ENCODE measurements at places on chromosomes 6 and 20.

DNA sequence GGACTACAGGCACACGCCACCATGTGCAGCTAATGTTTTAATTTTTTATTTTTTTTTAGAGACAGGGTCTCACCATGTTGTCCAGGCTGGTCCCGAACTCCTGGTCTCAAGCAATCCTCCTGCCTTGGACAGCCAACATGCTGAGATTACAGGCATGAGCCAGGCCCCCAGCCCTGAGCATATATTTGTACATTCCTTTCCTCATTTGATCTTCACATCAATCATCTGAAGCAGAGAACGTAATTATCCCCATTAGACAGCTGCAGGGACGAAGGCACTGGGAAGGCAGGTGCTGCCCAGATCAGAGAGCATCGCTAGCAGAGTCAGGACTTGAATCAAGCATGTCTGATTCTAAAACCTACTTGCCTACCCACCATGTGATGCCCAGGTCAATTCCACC, 41.0 kb upstream of the SIRPA start:
- no peak for DNase-seq

GRCh38 chr6:144712541-144712940, 427.4 kb downstream of the UTRN start:
- no peak for DNase-seq

GRCh38 chr6:31966997-31967925, 4.7 kb downstream of the DXO start:
- no peak for DNase-seq

DNA sequence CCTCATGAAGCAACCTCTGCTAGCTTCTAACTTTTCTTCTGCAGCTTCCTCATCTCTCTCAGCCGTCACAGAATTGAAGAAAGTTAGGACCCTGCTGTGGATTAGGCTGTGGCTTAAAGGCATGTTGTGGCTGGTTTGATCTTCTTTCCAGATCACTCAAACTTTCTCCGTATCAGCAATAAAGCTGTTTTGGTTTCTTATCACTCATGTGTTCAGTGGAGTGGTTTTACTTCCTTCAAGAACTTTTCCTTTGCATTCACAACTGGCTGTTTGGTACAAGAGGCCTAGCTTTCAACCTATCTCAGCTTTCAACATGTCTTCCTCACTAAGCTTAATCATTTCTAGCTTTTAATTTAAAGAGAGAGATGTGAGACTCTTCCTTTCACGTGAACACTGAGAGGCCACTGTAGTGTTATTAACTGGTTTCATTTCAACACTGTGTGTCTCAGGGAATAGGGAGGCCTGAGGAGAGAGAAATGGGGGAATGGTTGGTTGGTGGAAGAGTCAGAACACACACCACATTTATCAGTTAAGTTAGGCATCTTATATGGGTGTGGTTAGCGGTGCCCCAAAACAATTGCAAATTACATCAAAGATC, 17.2 kb downstream of the ZSCAN23 start:
- DNase-seq = no peak

- no peak for DNase-seq
Measured at GRCh38 chr6:121857551-121857950, 422.1 kb downstream of the GJA1 start.

DNA sequence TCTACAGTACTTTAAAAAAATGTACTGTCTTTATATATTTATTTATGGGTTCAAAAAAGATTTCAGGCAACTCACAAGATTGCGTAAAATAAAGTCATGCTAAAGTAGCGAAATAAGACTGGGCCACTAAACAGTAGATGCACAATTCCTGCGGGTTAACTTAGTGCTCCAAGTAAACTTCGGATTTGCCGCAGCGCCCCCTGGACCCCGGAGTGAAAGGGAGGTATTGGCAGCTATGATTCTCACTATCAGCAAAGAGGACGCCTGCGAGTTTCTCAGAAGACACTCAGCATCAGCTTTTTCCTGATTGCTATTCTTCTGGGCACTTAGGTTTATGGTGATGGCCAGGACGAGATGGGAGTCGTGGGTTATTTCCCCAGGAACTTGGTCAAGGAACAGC, 1.4 kb downstream of the OTOR start:
- DNase-seq = no peak

GRCh38 chr20:49965781-49966305, 16.9 kb upstream of the SNAI1 start:
- no peak for DNase-seq

DNA sequence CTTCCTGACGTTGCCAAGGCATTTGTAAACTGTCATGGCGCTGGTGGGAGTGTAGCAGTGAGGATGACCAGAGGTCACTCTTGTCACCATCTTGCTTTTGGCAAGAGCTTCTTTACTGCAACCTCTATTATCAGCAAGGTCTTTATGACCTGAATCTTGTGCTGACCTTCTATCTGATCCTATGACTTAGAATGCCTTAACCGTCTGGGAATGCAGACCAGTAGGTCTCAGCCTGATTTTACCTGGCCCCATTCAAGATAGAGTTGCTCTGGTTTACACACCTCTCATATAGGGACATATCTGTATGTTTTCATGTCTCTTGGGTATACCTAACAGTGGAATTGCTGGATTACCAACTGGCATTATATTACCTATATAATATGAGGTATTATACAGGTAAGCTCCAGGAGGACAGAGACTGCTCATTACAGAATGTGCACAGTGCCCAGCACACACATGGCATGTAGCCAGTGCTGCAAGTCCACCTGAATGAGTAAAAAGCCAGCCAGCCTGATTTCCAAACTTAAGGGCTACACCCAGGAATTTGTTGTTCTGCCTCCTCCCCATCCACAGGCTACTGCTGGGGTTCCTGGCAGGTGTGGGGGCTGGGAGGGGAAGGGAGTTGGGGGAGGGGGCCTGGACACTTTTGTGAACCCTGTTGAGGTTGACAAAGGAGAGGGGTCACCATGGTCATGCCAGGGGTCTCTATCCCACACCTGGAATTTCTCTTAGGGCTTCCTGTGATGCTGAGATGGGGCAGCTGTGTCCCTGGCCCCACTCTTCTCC, 35.2 kb upstream of the BLCAP start:
- DNase-seq = no peak

GRCh38 chr6:109461733-109462526, 6.4 kb upstream of the MICAL1 start:
- no peak for DNase-seq

- DNase-seq = no peak
Measured at GRCh38 chr20:25289886-25290597, 42.2 kb downstream of the PYGB start.

GRCh38 chr6:473768-474452, 82.4 kb downstream of the IRF4 start:
- no peak for DNase-seq

GRCh38 chr6:106169517-106169916, 83.4 kb downstream of the PRDM1 start:
- no peak for DNase-seq

GRCh38 chr6:27295301-27296079, 16.6 kb downstream of the POM121L2 start:
- no peak for DNase-seq

- DNase-seq = no peak
Measured at GRCh38 chr6:163402616-163403015, 11.9 kb upstream of the QKI start.

DNA sequence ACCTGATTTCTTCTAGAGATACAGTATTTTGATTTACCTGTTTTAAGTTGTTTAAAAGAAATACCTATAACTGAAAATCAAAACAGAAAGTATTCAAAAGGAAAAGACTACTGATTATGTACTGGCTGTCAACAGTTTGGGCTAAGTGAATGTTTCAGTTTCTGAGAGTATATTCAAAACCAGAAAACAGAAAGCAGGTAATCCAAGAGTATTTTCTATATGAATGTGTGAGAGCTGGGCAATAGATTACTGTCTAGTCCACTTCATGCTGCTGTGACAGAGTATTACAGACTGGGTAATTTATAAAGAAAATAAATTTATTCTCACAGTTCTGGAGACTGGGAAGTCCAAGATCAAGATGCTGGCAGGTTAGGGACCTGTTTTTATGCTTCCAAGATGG, 261.0 kb downstream of the ARHGAP18 start:
- no peak for DNase-seq

- peak; percentile 15 for DNase-seq
Measured at GRCh38 chr6:26249707-26249956, 115.4 kb upstream of the BTN3A2 start.

DNA sequence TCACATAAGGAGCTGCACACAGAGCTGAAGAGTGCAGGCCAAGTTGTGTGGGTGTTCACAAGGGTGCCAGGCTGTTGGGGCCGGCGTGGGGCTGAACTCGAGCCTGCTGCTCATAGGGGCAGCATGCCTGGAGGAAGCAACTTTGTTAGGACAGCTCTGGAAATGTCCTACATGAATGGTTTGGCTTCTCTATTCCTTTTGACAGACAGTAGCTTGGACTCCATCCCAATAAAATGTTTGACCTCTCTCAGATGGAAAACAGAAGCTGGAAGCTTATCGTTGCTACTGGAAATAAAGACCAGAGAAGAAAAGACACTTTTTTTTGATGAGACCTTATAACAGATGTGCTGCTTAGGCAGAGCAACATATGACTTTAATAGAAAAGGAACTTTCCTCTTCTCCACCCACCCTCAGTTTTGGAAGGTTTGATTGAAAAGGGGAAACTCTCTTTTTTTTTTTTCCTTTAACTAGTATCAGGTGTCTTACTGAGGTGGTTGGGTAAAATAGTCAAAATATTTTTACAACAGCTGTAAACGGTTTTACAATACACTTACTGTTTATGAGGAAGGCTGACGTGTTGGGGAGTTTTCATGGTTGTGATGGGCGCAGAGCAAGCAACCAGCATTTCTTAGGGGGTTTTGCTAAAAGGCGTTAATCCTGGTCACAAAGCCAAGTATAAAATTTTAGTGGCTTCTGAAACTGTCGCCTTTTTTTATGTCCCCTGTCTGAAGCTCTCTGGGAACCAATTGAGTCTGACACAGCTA, 80.7 kb upstream of the EEF1E1 start:
- no peak for DNase-seq

DNA sequence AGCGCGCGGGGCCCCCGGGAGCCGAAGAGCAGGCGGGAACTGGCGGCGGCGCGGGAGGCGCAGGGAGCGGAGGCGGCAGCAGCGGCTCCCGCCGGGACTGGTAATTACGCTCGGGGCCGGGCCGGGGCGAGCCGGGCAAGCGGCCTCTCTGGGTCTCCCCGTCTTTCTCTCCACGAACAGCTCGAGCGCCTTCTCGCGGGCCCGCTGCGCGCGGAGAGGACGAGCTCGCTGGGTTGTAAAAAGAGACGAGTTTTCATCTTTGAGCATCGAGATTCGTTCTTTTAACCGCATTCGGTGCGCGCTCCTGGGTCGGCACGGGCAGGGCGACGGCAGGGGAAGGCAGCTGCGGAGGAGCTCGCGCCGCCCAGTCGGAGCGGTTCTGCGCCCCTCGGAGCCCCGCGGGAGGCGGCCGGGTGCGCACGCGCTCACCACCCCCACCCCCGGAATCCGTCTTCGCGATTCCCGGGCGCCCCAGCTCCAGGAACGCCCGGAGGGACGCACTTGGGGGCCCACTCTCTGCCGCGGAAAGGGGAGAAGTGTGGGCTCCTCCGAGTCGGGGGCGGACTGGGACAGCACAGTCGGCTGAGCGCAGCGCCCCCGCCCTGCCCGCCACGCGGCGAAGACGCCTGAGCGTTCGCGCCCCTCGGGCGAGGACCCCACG, 38.0 kb downstream of the YTHDF1 start:
- DNase-seq = no peak

DNA sequence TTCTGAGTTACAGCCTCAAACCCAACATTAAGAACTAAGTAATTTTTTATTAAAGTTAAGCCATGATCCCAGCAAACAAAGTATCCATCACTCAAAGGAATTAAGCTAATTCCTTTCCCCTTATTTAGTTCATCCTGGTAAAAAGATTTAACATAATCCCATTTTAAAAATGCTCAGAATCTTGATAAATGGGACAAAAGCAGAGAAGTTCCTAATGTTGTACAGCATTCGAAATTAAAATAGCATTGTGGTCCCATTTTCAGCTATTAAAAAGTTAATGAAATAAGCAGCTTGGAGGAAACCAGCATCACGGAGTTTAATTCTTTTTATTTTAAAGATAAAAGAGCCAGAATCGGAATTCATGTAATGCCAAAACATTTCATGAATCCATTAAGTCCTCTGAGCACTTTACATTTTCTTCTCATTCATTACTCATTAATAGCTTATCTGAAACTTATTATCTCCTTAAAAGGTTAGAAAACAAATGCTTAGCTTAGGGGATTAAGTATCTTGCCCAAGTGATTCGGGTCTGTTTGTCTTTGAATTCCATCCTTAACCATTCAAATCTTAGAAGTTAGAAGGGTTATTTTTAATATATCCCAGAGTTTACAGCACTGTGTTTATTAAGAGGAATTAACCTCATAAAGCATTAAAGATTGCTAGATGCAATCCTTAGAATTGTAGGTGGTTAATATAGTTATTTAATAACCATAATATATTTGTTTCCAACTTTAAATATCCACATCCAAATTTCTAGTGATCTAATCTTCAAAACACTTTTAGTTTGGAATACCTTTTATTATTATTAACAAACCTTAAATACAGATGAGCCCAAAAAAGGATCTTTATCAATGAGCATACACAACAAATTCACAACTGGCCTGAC, 11.2 kb downstream of the RBM39 start:
- no peak for DNase-seq

GRCh38 chr20:536426-537010, 7.1 kb downstream of the CSNK2A1 start:
- no peak for DNase-seq

- no peak for DNase-seq
Measured at GRCh38 chr20:46030284-46031013, 1.4 kb downstream of the SLC12A5 start.

GRCh38 chr6:118565311-118565960, 17.3 kb downstream of the PLN start:
- DNase-seq = no peak

- DNase-seq = no peak
Measured at GRCh38 chr6:1346101-1346500, 34.2 kb downstream of the FOXQ1 start.

GRCh38 chr6:134247231-134247833, 70.6 kb downstream of the SGK1 start:
- peak; percentile 70 for DNase-seq

GRCh38 chr6:89355511-89356194, 3.1 kb upstream of the UBE2J1 start:
- no peak for DNase-seq

GRCh38 chr6:142846883-142847287, 98.1 kb downstream of the HIVEP2 start:
- no peak for DNase-seq

- no peak for DNase-seq
Measured at GRCh38 chr6:163170294-163170883, 244.1 kb upstream of the QKI start.
